ENCODE measurements at places on chromosomes 12 and 14.

DNA sequence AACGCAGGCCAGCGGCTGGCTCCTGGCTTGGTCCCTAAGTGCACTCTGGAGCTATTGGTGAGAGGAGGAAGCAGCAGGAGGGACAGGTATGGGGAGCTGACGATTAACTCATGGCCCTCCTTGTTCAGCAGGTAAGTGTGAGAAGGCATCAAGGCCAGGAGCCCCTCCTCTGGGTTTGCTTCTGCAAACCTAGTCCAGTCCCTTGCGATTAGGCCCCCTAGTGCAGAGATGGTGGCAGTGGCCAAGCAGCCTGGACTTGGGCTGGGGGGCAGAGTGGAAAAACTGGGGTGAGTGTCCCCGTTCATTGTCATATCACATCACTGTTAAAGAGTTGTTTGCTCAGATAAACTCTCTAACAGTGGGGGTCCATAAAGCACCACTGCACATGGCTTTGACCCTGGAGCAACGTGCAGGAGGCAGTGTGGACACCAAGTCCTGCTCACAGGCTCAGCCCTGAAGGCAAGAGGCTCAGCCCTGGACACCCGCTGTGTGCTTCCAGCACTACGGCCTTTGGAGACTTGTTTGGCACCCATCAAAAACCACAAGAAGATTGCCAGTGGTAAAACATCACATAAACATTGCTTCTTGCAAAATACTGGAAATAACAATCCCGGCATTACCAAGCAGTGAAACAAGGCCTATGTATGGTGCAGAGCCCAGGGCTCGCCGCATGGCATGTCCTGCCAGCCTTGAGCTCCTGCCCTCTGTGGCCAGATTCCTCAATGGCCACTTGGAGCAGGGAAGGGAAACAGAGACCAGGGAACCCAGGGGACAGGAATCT, 184.3 kb upstream of the RTL1 start:
- peak; percentile 2 for DNase-seq

- DNase-seq, result no peak
These were observed 244.0 kb downstream of the NRXN3 start for GRCh38 chr14:78414172-78414571.

DNA sequence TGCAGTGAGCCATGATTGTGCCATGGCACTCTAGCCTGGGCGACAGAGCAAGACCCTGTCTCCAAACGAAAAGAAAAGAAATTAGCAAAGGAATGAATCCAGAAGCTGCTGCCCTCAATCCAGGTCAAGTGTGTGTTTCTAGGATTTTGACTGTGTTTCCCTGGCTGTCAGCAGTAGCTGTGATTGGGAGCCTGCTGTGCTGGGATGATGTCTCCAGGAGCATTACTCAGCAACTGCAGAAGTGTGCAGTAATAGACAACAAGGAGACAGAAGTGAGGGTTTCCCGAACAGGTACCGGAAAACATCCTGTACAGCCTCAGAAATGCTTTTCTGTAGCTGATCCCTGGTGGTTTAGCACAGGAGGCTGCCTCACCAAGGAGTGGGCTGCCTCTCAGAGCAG, 492.5 kb downstream of the FUT8 start:
- DNase-seq, result no peak

DNA sequence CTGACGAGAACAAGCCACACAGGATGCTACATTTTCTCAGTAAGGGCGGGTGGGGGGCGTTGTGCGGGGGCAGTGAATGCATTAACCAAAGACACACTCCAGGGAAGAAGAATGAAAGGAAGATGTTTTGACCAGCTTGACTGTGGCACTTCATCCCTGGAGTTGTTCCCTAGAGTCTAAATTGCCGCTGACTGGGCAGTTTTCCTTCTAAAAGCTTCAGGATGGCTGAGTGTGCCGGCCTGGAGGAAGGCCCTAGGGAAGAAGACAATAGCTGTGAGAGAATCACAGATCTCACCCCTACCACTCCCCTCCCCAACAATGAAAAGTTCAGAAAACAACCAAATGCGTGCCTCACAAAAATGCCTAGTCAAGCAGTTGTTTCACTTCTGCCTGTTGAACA, 67.2 kb downstream of the NKX2-1 start:
- DNase-seq, result no peak
